ENCODE measurements at places on chromosomes 1 and 21.

DNA sequence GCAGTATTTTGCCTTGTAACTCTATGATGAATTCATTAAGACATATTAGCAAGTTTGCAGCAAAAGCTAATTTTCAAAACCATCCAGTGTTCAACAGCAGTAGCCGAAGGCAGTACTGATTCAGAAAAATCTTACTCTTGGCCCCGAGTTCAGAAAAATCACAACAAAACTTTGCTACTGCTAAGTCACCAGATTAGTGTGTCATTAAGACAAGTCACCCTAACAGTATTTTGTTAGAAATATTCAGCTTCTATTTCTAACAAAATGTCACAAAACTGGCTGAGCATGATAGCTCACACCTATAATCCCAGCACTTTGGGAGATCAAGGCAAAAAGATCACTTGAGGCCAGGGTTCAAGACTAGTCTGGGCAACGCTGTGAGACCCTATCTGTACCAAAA, 8.2 kb downstream of the GTF2B start:
- no peak overlapping the region for H3K4me3 ChIP-seq
- no peaks in the 10 kb centered on the region for H3K27me3 ChIP-seq
- peaks cover 25% of the 10 kb centered on the region for H3K4me1 ChIP-seq
- DNase-seq, result no peak

- no peak overlapping the region for H3K27ac ChIP-seq
- no peaks in the 10 kb centered on the region for H3K27me3 ChIP-seq
- H3K4me3 ChIP-seq, result no peak overlapping the region
- peaks cover 68% of the 10 kb centered on the region for H3K4me1 ChIP-seq
- peaks cover 10% of the 10 kb centered on the region for H3K36me3 ChIP-seq
- DNase-seq, result no peak
Observed at GRCh38 chr1:145955436-145955835, 2.4 kb downstream of the LIX1L start.

GRCh38 chr1:209157546-209158249, 425.8 kb upstream of the CAMK1G start:
- H3K4me1 ChIP-seq, result no peaks in the 10 kb centered on the region
- no peaks in the 10 kb centered on the region for H3K27me3 ChIP-seq
- no peak overlapping the region for H3K4me3 ChIP-seq
- H3K27ac ChIP-seq, result no peak overlapping the region
- H3K36me3 ChIP-seq, result no peaks in the 10 kb centered on the region
- no peak for DNase-seq

DNA sequence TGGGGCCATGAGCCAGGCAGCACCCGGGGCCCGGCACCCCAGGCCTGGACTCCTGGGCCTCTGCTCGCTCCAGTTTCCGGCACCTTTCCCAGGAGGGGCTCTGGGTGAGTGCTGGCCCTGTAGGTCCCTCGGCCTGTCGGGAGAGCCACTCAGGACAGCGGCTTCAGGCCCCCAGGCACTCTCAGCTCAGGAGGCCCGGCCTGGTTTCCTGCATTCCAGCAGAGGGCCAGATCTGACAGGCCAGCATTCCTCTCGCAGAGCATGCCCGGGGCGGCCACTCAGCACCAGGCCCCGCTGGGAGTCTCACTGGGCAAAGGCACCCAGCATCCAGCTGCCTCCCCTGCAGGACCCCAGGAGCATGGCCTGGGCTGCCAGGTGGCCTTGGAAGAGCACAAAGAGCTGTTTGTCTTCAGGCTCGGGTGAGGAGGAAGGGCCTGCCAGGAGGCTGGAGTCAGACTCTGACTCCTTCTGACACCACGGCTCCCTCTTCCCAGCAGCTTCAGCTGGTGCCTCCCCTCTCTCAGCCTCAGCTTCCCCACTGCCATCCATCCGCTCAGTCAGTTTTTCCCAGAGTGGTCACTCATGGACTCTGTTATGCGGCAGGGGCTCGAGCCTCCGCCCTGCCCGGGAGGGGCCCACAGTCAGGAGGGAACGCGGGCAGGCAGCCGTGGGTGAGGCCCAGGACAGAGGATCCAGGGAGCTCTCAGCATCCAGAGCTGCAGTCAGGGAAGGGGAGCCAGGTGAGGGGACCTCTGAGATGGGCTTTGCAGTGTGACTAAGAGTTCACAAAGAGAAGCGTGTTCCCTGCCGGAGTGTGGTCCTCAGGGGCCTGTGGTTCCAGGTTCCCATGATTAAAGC, 51.7 kb downstream of the WNT9A start:
- no peak for DNase-seq
- no peaks in the 10 kb centered on the region for H3K27me3 ChIP-seq
- no peaks in the 10 kb centered on the region for H3K36me3 ChIP-seq
- H3K4me1 ChIP-seq, result peaks cover 3% of the 10 kb centered on the region

DNA sequence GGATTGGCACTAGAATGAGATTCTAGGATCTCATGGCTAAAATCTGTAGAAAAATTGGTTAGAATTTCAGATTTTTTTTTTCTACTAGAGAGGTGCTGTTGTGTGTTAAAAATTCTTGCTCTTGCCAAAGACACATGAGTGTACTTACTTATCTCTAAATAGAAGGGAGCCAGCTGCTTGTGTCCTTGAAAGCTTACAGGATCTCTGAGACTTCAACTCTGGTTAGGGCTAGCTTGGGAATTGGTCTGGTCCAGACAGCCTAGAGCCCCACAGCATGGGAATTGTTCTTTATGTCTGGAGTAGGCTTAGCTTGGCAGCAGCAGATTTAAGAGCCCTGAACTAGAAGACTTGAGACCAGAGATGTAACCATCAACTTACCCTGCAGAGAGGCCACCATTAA, 37.3 kb downstream of the MACO1 start:
- H3K4me1 ChIP-seq, result peaks cover 5% of the 10 kb centered on the region
- no peaks in the 10 kb centered on the region for H3K27me3 ChIP-seq
- DNase-seq, result no peak
- no peak overlapping the region for H3K27ac ChIP-seq
- no peak overlapping the region for H3K4me3 ChIP-seq
- H3K36me3 ChIP-seq, result peaks cover 39% of the 10 kb centered on the region

DNA sequence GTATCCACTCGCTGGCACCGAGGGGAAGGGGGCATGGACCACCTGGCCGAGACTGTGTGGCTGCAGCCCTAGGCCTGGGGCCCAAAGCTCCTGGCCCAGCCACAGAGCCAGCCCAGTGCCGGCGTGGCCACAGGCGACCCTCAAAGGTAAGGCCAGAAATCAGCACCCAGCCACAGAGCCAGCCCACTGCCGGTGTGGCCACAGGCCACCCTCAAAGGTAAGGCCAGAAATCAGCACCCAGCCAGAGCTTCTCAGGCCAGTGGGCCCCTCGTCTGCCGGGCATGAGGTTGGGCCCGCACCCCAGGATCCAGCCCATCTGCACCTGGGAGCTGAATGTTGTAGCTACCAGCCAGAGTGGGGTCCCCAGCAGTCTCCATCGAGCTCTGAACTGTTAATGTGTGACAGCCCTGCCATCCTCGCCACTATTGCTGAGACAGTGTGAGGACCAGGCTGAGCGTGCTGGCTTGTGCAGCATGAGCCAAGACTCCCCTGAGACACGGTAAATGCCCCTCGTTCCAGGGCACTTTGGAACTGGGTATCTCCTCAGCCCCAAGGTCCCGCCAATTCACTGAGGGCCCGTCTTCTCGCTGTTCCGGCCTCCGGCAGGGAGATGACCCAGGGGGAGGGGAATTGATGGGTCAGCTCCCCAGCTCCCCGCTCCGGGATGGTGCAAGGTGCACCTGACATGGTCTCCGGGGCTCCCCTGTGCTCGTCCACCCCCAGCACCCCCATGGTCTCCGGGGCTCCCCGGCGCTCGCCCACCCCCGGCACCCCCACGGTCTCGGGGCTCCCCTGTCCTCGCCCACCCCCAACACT, 4.7 kb upstream of the FTCD start:
- peaks cover 8% of the 10 kb centered on the region for H3K36me3 ChIP-seq
- H3K27me3 ChIP-seq, result peaks cover 10% of the 10 kb centered on the region
- H3K4me3 ChIP-seq, result no peak overlapping the region
- DNase-seq, result no peak
- H3K4me1 ChIP-seq, result no peaks in the 10 kb centered on the region

GRCh38 chr1:55329808-55330432, 114.8 kb upstream of the USP24 start:
- H3K4me3 ChIP-seq, result no peak overlapping the region
- no peaks in the 10 kb centered on the region for H3K36me3 ChIP-seq
- H3K27ac ChIP-seq, result no peak overlapping the region
- peaks cover 24% of the 10 kb centered on the region for H3K27me3 ChIP-seq
- DNase-seq, result no peak

- H3K27ac ChIP-seq, result no peak overlapping the region
- no peak for DNase-seq
- no peaks in the 10 kb centered on the region for H3K27me3 ChIP-seq
Observed at GRCh38 chr1:168261390-168261789, 19.3 kb upstream of the TBX19 start.

GRCh38 chr1:154241703-154242351, 21.1 kb downstream of the UBAP2L start:
- H3K4me3 ChIP-seq, result no peak overlapping the region
- peaks cover 53% of the 10 kb centered on the region for H3K36me3 ChIP-seq
- DNase-seq, result no peak
- H3K27ac ChIP-seq, result peak overlapping the region; percentile 25
- no peaks in the 10 kb centered on the region for H3K27me3 ChIP-seq

- no peak for DNase-seq
- H3K4me3 ChIP-seq, result no peak overlapping the region
- peaks cover 9% of the 10 kb centered on the region for H3K4me1 ChIP-seq
- H3K27ac ChIP-seq, result peak overlapping the region; percentile 28
- no peaks in the 10 kb centered on the region for H3K36me3 ChIP-seq
- H3K27me3 ChIP-seq, result peaks cover 6% of the 10 kb centered on the region
Observed at GRCh38 chr1:24244519-24245268, 57.6 kb upstream of the IFNLR1 start.

All from stimulated activated naive B cell treated with anti-CD40 and anti-IgM and Interleukin-4, amounts not matched to agents 10 μg/mL and 1 μg/mL and 100 μg/mL, for 72 hours (primary cell).